Common myeloid progenitor, CD34-positive (primary cell): ENCODE measurements at places on chromosomes 7 and 10.

GRCh38 chr7:127943541-127944521, 87.4 kb downstream of the LRRC4 start:
- H3K4me3 ChIP-seq: no peak overlapping the region
- no peaks in the 10 kb centered on the region for H3K27me3 ChIP-seq
- no peak for DNase-seq
- peaks cover 2% of the 10 kb centered on the region for H3K4me1 ChIP-seq

GRCh38 chr7:3043544-3044371, at the start of gene CARD11:
Gene CARD11 (minus strand): TSS chr7:3043867. CDS start chr7:2958506, 85,361 bp downstream.
- no peaks in the 10 kb centered on the region for H3K27me3 ChIP-seq
- peak within 1 kb of the TSS; percentile 70 for H3K27ac ChIP-seq
- H3K36me3 ChIP-seq: no peaks in the 10 kb centered on the region
- no peaks in the 10 kb centered on the region for H3K4me1 ChIP-seq
- peak within 1 kb of the TSS; percentile 56 for H3K4me3 ChIP-seq

GRCh38 chr10:12448729-12449391, 99.5 kb downstream of the CAMK1D start:
- peak; percentile 92 for DNase-seq
- H3K27ac ChIP-seq: peak overlapping the region; percentile 64
- no peaks in the 10 kb centered on the region for H3K27me3 ChIP-seq
- H3K4me1 ChIP-seq: peaks cover 6% of the 10 kb centered on the region
- H3K36me3 ChIP-seq: no peaks in the 10 kb centered on the region

- H3K27ac ChIP-seq: no peak overlapping the region
- DNase-seq: no peak
- H3K36me3 ChIP-seq: no peaks in the 10 kb centered on the region
- peaks cover 3% of the 10 kb centered on the region for H3K27me3 ChIP-seq
Observed at GRCh38 chr10:120938822-120939221, 87.7 kb downstream of the WDR11 start.

DNA sequence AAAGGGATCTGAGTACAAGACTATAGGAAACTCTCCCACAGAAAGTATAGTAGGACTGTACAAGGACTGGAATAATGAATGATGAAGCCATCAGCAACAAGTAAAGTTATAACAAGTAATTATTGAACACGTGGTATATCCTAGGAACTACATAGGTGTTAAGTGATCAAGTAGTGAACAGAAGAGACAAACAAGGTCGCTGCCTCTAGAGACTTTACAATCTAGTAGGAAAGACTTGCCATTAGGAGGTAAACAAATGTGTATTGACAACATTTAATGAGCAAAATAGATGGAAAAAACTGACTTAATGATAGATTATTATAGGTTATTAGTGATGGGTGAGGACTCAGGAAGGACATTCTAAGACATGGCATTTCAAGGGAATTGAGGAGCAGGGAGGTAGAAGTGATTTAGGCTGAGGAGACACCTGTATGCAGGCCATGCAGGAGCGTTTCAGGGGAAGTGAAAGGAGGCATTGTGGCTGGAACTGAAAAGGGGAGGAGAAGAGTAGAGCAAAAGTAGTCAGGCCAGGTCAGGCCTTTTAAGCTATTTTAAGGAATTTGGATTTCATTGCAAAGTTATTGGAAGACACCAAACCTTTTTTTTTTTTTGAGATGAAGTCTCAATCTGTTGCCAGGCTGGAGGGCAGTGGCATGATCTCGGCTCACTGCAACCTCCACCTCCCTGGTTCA, 8.5 kb upstream of the GLCCI1 start:
- H3K36me3 ChIP-seq: no peaks in the 10 kb centered on the region
- H3K27me3 ChIP-seq: no peaks in the 10 kb centered on the region
- no peak overlapping the region for H3K27ac ChIP-seq
- no peak for DNase-seq

DNA sequence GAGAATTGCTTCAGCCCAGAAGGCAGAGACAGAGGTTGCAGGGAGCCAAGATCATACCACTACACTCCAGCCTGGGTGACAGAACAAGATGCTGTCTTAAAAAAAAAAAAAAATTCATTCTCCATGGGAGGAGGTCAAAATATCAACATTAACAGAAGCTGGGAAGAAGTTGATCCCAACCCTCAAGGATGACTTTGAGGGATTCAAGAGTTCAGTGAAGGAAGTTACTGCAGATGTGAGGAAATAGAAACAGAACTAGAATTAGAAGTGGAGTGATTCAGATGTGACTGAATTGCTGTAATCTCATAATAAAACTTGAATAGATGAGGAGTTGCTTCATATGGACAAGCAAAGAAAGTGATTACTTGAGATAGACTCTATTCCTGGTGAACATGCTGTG, 19.7 kb upstream of the RPEL1 start:
- H3K27ac ChIP-seq: no peak overlapping the region
- no peaks in the 10 kb centered on the region for H3K27me3 ChIP-seq
- DNase-seq: no peak
- no peaks in the 10 kb centered on the region for H3K36me3 ChIP-seq
- H3K4me1 ChIP-seq: no peaks in the 10 kb centered on the region

GRCh38 chr10:79079490-79080355, 11.0 kb downstream of the ZMIZ1 start:
- peaks cover 3% of the 10 kb centered on the region for H3K36me3 ChIP-seq
- peaks cover 99% of the 10 kb centered on the region for H3K4me1 ChIP-seq
- peak overlapping the region; percentile 92 for H3K27ac ChIP-seq
- no peaks in the 10 kb centered on the region for H3K27me3 ChIP-seq
- no peak for DNase-seq
- no peak overlapping the region for H3K4me3 ChIP-seq

- H3K36me3 ChIP-seq: peaks cover 14% of the 10 kb centered on the region
- H3K27me3 ChIP-seq: no peaks in the 10 kb centered on the region
- H3K4me3 ChIP-seq: peak overlapping the region; percentile 100
- peak overlapping the region; percentile 99 for H3K27ac ChIP-seq
Observed at GRCh38 chr7:99499371-99499720, 735 bp downstream of the ZNF394 start.

GRCh38 chr10:26647602-26648244, 49.8 kb upstream of the PDSS1 start:
- no peaks in the 10 kb centered on the region for H3K27me3 ChIP-seq
- no peak for DNase-seq
- no peaks in the 10 kb centered on the region for H3K36me3 ChIP-seq
- H3K27ac ChIP-seq: no peak overlapping the region

- no peaks in the 10 kb centered on the region for H3K36me3 ChIP-seq
- H3K4me1 ChIP-seq: no peaks in the 10 kb centered on the region
- H3K27me3 ChIP-seq: peaks cover 15% of the 10 kb centered on the region
- no peak overlapping the region for H3K27ac ChIP-seq
- no peak overlapping the region for H3K4me3 ChIP-seq
- DNase-seq: no peak
Observed at GRCh38 chr7:157619753-157620525, 283.1 kb downstream of the DNAJB6 start.

- no peak overlapping the region for H3K4me3 ChIP-seq
- no peak overlapping the region for H3K27ac ChIP-seq
- no peaks in the 10 kb centered on the region for H3K4me1 ChIP-seq
- DNase-seq: no peak
Observed at GRCh38 chr10:16870331-16870730, 53.1 kb upstream of the RSU1 start.

DNA sequence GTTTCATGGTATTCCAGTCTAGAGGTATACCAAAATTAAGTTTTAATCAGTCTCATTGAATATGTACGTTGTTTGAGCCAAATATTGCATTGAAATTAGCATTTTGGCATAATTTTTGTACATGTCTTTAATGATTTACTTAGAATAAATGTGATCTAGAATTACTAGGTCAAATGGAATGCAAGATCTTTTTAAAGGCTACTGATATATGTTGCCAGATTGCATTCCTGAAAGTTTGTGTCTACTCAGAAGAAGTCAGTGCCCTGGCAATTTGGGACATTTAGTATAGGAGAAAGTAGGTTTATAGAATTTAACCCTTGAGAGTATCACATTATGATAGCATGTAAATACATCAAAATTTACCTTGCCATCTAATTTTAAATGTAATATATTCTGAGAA, 32.4 kb downstream of the KMT2E start:
- H3K36me3 ChIP-seq: peaks cover 68% of the 10 kb centered on the region
- no peak overlapping the region for H3K4me3 ChIP-seq
- DNase-seq: no peak
- H3K27me3 ChIP-seq: no peaks in the 10 kb centered on the region
- H3K4me1 ChIP-seq: no peaks in the 10 kb centered on the region

DNA sequence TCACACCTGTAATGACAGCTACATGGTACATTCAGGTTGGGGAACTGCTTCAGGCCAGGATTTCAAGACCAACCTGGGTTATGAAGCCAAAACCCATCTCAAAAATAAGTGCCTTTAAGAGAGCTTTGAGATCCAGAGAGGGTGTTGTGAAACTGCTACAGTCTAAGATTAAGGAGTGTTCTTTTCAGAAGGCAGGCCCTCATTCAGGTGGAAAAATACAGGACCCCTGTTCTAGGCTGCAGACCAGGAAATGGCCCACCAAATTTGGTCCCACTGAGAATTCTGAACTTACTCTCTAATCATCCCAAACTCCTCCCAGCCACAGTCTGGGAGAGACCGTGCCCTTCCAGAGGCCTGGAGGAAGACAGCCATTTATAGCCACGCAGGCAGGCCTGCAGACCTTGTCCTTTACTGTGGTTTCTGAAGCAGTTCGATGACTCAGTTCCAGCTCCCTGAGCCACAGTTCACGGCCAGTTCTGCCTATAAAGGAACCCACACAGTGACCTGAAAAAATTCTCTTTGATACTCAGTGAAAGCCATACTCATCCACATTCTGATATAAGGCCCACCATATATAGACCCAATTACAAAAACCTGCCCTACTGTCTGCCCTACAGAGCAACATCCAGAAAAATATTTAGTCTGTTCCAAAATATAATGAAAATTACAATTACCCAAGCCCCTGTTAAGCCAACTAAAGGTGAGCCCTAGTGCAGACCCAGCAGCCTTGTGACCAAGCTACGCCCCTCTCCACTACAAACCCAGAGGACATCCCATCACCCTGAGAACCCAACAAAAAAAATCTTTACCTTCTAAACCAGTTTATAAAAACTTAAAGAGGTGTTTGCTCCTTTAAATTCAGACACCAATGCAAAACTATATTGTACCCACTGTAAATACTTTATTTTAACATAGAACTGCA, 21.2 kb downstream of the ZNF680 start:
- H3K27me3 ChIP-seq: no peaks in the 10 kb centered on the region
- no peak for DNase-seq
- no peak overlapping the region for H3K27ac ChIP-seq
- no peaks in the 10 kb centered on the region for H3K4me1 ChIP-seq

GRCh38 chr7:47962262-47962661, 14.0 kb upstream of the PKD1L1 start:
- H3K36me3 ChIP-seq: peaks cover 35% of the 10 kb centered on the region
- H3K4me1 ChIP-seq: no peaks in the 10 kb centered on the region
- no peak overlapping the region for H3K4me3 ChIP-seq
- H3K27ac ChIP-seq: no peak overlapping the region
- H3K27me3 ChIP-seq: no peaks in the 10 kb centered on the region

DNA sequence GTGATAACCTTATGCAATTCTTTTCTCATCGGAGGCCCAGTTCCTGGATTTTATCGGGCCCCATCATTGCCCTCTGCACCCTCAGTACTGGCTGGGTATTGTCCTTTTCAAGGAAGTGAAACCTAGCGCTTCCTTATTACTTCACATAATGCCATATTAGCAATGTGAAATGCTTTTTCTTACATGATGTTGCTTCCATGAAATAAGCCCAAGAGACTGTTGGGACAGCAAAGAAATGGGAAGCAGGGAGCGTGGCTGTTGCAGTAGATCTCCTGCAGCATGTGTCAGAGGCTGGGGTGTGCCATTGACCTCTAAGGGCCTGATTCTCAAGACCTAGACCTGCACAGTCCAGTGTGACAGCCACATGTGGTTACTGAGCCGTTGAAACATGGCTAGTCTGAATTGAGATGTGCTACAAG, 8.1 kb downstream of the CHN2 start:
- H3K36me3 ChIP-seq: no peaks in the 10 kb centered on the region
- no peaks in the 10 kb centered on the region for H3K27me3 ChIP-seq
- DNase-seq: no peak
- peaks cover 11% of the 10 kb centered on the region for H3K4me1 ChIP-seq

DNA sequence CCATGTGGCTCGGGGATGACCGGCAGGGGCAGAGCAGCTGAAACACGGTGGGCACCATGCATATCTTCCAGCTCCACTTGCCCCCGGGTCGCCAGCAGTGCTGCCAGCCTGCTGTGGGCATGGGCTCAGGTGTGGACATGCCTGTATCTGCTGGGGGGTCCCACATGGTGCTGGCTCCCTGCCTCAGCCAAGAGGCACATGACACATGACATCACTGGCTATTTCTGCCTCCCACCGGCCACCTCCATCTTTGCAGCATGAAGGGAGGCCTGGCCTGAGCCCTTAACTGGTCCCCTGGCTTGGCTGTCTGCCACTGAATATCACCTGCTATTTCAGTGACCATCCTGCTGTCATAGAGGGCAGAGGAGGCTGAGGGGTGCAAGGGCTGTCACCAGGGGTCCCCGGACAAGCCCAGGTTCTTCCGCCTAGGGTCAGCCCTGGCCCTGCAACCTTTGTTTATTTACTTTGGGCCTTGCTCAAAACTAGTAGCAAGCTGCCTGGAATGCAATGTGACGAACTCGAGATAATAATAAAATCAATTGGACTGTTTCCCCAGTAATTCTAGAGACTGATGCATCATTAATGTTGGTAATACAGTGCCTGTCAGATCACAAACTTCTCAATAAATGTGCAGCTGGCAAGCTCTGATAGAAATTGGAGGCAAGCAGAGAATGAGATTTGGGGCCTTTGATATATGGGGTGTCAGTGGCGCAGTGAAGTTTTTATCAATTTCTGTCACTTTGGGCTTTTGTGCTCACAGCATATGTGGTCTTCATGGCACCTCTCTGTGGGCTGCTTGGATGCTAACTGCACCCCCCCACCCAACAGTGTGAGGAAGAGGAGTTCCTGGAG, 28.5 kb downstream of the ZMIZ1 start:
- no peak for DNase-seq
- H3K4me3 ChIP-seq: no peak overlapping the region
- H3K27ac ChIP-seq: peak overlapping the region; percentile 64
- H3K4me1 ChIP-seq: peaks cover 100% of the 10 kb centered on the region

DNA sequence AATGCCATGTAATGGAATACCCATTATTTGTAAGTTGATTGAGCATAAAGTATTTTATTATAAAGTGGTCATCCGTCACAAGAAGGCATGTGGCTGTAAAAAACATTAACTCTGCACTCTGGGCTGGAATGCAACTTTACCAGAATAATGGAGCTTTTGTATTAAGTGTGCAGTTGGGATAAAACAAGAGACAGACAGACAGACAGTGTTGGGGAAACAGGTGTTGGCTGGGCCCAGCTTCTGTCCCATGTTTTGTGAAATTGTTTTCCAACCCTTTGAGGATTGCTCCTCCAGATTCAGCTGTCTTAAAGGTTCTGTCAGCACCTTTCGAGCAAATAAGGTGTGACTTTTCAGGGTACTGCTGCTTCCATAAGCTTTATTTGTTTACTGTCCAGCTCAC, 67.9 kb upstream of the NFKB2 start:
- peaks cover 4% of the 10 kb centered on the region for H3K4me1 ChIP-seq
- no peak for DNase-seq
- H3K4me3 ChIP-seq: no peak overlapping the region
- no peak overlapping the region for H3K27ac ChIP-seq
